ENCODE measurements at places on chromosomes 4 and X.

DNA sequence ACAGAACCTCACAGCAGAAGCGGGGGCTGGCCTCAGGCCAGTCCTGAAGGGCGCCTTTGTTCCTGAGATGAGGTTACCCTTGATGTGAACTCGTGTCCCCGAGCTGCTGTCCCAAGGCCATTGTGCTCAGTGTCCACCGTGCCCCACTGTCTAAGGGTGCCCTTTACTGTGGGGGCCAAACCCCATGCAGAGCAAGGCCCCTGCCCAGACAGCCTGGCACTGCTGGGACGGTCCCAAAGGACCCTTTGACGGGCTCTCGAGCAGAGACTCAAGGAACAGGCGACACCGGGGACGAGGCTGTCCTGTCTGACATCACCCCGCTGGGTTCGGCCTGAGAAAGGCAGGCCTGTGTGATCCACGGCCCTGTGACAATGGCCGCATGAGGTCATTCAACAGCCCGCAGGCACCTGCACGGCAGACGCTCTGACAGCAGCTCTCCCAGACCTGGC, 100.6 kb downstream of the ABLIM2 start:
- DNase-seq, result no peak

GRCh38 chr4:72500214-72500613, 68.8 kb downstream of the ADAMTS3 start:
- DNase-seq, result no peak

- DNase-seq, result no peak
Observed at GRCh38 chr4:173507471-173508385, 22.3 kb downstream of the HAND2 start.

DNA sequence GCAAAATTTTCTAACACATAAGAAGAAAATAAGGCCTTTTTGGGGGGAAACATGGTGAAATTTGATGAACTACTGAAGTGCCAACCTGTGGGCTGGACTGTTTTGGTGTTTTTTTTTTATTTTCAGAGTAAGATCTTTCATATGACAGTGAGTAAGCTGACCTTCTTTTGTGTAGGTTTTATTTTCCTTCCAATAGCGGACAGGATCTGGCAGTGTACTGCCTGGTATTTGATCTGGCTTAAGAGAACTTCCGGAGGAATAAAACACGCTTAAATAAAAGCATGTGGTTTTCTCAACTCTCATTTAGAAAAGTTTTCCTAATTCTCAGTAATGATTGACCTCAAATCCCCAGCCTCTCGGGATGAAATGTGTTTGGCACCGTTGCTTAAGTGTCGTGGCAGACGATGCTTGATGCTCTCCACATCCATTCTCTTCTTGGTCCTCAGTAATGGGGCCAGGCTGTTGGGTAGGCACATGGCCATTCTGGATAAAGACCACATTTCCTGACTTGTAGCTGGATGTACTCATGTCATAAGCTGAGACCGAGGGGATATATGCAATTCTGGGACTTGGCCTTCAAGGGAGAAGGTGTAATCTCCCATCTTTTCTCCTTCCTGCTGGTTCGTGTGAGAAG, 65.6 kb upstream of the PDLIM3 start:
- DNase-seq, result no peak

DNA sequence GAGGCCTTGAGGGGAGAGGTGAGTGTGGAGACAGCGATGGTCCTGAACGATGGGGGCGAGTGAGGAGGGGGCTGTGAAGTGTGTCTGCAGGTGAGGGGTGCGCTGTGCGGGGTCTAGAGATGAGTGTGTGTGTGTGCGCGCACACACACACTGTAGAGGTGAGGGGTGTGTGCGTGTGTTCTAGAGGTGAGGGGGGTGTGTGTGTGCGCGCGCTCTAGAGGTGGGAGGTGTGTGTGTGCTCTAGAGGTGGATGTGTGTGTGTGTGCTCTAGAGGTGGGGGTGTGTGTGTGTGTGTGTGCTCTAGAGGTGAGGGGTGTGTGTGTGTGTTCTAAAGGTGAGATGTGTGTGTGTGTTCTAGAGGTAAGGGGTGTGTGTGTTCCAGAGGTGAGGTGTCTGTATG, 574 bp downstream of the BST1 start:
- DNase-seq, result no peak

- no peak for DNase-seq
Observed at GRCh38 chr4:52091801-52092200, 40.7 kb downstream of the SPATA18 start.
